ENCODE measurements at places on chromosomes 3 and 15.

DNA sequence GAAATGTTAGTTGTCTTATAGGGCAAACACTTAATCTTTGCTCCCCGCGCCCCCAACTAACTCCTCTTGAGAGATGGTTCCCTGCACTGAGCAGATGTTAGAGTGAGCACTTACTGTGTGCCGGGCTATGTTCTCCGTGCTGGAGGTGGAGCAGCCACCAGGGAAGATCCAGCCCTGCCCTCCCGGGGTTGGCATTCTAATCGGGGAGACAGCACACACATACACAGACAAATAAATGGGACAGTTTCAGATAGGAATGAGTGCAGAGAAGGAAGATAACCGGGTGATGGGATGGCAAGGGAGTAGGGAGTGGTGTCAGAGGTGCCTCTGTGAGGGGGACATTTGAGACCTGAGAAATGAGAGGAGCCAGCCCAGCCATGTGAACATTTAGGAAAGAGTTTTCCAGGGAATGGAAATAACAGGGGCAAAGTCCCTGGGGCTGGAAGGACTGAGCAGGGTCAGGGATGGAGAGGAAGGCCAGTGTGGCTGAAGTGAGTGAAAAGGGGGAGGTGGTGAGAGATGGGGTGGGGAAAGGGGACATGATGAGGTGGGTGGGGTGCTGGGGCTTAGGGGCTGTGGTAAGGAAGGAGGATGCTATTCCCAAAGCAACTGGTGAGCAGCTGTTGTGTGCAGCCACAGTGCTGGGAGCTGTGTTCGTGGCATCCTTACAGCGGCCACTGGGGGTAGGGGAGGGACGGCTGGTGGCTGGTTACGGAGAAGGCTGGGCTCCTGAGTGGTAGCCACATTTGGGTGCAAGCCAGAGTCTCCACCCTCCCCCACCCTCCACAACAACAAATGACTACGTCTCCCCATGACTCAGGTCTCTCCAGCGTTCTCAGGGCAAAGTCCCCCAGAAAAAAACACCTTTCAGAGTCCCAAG lies 15.4 kb upstream of the FGD5 start:
- DNase-seq, result no peak

- no peak for DNase-seq
Observed at GRCh38 chr3:57151021-57151449, 14.1 kb downstream of the IL17RD start.

DNA sequence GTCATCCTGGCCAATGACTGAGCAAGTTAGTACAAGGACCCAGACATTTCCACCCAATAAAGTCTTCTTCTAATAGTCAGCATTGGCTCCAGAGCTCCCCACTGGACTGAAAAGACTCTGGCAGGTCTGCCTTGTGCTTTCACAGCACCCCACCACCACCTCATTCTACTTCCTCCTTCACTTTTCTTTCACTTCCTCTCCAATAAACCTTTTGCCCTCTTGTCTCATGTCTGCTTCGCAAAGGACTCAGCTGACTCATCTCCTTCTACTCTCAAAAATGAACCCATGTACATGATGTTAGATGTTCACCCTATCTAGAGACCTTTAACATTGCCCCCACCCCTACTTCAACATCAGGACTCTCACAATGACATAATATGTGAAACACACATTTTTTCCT lies 181.0 kb upstream of the PPP2R3A start:
- DNase-seq, result no peak

- DNase-seq, result no peak
Observed at GRCh38 chr3:46912986-46913385, 35.5 kb downstream of the PTH1R start.

DNA sequence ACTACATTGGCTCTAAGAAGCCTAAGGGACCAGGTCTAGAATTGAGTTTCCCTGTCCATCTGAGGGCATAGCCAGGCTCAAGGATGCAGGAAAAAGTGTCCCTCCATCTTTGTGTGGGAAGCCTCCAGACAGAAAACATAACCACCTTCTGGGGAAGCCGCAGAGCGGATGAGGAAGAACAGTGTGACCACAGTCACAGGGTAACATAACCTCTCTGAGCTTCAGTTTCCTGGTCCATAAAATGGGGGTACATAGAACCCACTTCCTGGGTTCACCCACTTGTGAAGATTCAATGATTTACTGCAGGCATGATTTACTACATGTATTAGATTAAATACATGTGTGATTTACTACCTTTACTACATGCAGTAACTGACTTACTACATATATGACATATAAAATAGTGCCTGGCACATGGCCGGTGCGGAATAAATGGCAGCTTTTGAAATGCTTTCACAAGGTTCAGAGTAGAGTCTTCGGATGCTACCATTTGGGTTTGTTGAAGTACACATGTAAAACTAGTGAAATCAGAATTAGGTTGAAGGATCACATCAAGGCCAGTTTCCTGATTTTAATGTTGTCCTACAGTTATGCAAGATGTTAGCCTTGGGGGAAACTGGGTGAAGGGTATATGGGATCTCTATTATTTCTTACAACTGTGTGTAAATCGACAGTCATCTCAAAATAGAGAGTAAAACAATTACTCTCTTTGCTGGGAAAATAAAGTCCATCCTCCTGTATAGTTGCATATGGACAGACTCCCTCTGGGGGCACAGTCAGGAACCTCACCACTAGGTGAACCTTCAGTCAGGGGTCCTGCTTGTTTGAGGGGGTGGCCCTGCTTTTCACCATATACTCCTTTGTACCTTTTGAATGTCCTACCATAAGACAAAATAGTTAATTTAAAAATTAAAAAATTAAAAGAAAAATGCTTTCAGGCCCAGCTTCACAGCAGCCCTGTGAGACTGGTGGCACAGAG lies 86.0 kb downstream of the SEMA5B start:
- DNase-seq, result no peak

DNA sequence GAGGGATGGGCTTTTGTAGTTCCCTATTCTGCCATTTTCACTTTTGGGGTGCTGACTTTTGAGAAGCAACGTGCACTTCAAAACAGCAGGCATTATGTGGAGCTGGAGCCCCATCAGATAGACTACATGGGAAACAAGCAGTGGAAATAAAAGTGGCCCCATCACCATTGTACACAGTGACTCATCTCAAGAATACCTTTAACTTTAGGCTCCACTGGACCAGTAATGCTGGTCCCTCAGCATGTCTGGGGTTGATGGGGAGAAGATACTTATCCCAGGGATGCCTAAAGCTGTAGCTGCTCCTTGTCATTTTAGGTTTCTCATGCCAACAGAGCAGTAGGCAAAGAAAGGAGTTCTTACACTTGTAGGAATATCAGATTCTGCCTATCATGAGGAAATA lies 45.0 kb downstream of the LSM3 start:
- no peak for DNase-seq

DNA sequence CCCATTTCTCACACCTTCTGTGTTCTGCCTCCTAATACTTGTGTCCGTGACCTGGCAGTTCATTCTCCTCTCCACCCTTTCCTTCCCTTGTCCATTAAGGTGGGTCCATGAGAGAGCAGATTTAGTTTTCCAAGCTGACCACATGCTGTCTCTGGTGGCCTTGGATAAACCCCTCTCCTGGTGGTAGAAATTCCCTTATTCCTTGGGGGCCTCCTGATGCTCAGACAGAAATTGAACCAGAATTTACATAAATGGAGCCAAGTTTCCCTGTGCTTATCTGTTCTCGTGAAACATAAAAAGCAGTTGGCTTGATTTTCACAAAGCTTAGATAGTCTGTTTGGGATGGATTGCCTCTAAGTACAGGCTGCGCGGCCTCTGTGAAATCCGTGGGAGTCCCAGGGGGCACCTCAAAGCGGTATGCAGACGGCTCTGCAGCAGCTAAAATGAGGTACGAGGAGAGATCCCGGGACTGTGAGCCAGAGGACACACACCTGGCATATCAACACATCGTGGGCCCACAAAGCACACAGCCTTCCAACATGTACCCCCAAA lies 101.0 kb upstream of the NMNAT3 start:
- DNase-seq, result no peak

GRCh38 chr3:66402596-66403290 lies 98.1 kb downstream of the LRIG1 start:
- no peak for DNase-seq

DNA sequence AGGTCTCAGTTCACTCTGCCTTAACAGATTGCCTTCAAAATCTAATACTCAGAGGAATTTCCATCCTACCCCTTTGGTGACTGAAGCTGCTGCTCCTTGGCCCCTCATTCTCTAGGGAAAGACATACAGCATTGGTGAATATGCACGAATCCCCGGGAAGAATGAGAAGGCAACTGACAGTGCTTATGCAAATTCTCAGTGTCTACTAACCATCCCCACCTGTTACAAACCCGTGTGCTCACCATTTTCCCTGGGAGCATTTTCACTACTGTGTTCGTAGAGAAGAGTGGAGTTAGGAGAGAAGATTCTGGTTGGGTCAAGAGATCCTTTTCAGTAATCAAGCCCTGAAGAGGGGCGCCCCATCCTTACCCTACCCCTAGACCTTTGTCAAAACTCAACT lies 37.7 kb downstream of the SYNM start:
- DNase-seq, result no peak

GRCh38 chr3:140546649-140547048 lies 131.2 kb upstream of the TRIM42 start:
- no peak for DNase-seq

- DNase-seq, result no peak
Observed at GRCh38 chr3:122508135-122508914, 6.4 kb downstream of the KPNA1 start.

Measured in stimulated activated CD4-positive, alpha-beta T cell treated with anti-CD3 and anti-CD28 coated beads, Interleukin-12 subunit alpha, Interleukin-12 subunit beta, amount 100 ng/mL, for 48 hours (primary cell).